Activated T-cell treated with anti-CD3 and anti-CD28 coated beads, Interleukin-2, amount 50 U/mL, for 48 hours (primary cell): ENCODE measurements at places on chromosomes 16 and 17.

DNA sequence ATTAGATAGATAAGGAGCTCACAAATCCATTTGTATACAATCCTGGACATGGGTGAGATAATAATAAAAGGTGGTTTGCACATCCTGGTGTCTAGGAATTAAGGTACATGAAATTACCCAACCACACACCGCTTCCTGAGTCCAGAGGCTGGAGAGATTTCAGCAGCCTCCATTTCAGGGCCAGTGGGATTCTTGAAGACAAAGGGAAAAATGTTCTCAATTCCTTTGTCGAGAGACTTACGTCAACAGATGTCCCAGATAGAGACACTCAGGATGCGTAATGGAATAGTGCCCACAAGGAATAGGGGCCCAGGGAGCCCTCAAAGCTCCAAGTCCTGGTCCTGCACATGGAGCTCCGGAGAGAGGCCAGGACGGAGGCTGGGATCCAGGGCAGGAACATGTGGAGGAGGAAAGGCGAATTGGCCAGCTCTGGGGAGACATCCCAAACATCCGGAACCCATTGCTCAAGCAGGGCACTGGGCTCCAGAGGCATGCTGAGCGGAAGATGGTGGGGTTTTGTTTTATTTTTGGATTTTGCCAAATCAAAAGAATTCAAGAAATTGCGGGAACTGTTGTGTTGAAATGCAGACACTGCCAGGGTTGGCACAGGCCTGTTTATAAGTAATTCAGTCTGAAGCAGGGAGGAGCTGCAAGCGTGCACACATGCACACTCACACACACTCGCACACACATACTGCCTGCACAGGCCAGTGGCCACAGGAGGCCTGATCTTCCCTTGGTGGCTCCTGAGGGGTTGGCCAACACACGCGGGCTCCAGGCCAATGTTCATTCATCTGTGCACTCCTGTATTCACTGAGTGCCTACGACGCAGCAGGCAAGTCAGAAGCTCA lies 97.2 kb downstream of the NOG start:
- DNase-seq: no peak

DNA sequence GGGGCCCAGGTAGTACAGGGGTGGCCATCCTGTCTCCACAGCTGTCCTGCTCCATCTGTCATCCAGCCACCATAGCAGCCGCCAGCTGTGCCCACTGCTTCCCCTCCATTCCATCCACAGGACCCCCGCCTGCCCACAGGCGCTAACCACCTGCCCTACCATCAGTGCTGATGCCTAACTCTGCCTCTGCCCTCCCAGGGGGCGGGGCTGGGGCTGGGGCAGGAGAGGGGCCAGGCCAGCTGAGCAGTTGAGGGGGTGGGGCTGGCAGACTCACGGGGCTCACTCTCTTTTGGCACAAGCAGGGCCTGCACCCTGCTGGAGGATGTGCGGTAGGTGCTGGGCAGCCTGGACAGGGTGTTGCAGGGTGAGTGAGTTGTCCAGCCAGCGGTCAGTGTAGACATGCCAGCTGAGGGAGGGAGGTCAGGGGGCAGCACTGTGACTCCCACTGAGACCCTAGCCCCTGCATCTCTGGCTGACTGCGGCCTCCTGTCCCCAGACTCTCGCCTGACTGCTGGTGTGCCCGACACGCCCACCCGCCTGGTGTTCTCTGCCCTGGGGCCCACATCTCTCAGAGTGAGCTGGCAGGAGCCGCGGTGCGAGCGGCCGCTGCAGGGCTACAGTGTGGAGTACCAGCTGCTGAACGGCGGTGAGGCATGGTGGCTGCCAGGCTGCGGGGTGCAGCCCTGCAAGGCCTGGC lies 9.6 kb downstream of the GALK1 start:
- peak; percentile 33 for DNase-seq

GRCh38 chr16:87850009-87851006 lies 19.0 kb downstream of the SLC7A5 start:
- DNase-seq: peak; percentile 85

- DNase-seq: no peak
Measured at GRCh38 chr16:88375996-88376834, 6.5 kb upstream of the ZNF469 start.

DNA sequence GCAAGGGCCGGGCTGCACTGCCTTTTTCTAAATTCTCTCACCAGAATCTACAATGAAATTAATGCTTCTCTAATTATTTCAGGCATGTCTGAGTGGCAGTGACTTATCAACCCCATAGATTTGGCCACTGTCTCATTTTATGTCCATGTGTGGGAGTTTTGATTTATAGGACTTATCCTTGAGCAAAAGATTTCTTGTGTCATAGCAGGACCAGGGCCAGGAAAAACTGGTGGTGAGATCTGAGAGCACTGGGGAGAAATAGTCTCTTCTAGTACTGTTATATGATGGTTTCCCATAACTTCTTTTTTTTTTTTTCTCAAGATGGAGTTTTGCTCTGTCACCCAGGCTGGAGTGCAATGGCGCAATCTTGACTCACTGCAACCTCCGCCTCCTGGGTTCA lies 1.5 kb upstream of the KRT23 start:
- DNase-seq: no peak

- no peak for DNase-seq
Measured at GRCh38 chr17:34451313-34451712, 88.3 kb upstream of the CCL1 start.

DNA sequence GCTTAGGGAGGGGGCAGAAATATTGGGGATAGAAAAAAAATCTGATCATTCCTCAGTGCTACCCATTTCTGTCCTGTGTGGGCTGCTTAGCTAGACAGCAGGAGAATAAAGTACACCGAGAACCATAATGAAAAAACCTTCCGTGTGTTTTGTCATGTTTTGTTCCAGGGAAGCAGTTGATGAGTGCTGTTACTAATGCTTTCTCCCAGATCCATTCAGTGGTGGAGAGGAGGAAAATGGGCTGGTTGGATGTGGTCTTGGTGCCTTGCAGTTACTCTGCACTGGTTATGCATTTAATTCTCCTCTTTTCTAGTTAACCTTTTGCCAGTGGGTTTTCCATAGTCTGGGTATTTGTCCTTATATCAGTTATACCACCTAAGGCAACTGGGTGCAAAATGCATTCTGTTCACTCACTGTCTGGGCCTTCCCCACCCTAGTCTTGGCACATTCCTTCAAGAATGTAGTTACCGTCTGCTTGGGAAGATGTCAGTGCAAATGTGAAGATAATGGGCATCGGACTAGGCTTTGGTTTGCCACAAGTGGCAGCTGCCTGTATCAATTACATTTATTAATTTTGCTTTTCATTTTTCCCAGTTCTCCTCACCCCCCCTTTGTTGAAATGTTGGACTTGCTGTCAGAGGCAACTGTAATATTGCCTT lies 9.3 kb upstream of the TBKBP1 start:
- DNase-seq: no peak

DNA sequence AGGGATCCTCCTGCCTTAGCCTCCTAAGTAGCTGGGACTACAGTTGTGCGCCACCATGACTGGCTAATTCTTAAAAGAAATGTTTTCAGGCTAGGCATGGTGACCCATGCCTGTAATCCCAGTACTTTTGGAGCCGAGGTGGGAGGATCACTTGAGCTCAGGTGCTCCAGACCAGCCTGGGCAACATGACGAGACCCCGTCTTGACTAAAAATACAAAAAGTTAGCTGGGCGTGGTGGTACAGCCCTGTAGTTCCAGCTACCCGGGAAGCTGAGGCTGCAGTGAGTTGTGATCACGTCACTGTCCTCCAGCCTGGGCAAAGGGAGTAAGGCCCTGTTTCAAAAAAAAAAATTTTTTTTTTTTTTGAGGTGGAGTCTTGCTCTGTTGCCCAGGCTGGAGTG lies 173.1 kb downstream of the SEC14L1 start:
- DNase-seq: no peak

DNA sequence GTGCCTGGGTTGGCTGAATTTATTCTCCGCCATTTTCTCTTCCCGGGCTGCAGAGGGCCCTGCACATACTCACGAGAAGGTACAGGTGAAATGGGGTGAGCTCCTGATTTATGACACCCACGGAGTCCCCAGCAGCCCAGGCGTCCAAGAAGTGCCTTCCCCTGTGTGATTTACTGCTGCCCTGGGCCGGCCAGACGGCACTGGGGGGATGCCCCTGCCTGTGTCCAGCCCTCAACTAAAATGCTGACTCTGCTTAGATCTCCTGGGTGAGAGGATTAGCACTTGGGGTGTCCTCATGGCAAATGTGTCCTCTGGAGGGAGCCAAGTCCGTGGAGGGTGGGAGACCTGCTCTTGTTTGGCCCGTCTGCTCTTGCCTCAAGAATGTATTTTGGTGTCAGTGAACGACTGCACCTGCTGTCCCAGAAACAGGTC lies 132.4 kb downstream of the MAF start:
- DNase-seq: no peak

- no peak for DNase-seq
Measured at GRCh38 chr17:73155410-73156165, 9.2 kb upstream of the SSTR2 start.

DNA sequence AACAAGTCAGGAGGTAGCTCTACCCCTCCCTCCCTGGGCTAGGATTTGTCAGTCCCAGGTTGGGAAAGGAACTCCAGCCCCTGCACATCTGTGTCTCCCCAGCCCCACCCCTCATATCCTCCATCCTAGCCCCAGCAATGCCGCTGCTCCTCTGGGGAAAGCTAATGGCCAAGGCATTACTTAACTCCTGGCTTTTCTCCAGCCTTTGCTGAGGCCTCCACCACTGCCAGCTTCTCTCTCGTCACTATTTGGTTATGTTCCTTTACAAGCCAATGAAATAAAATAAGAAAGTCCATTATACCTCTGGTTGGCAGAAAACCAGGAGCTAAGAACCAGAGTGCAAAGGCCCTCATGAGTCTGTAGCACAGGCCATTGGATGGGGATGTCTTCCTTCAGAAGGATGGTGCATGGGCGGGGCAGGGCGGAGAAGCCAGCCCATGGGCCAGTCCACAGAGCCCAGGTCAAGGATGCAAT lies 171.0 kb downstream of the CCDC182 start:
- DNase-seq: no peak

DNA sequence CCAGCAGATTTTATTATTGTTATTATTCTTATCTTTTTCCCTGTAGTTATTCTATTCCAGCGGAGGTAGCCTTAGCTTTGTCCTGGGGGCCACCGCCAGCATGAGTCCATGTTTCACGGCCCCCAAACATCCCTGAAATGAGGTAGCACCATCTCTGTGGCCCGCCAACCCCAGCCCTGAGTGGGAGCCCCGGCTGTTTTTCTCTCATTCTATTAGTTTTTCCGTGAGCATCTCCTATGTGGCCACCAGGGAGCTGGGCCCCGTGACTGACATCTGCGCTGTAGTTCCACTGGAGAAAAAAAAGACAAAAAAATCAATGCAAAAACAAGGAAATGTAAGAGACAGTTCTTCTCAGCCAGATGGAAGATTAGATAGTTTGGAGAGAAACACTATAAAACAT lies 43.5 kb upstream of the IL34 start:
- no peak for DNase-seq

GRCh38 chr16:12449795-12450194 lies 353.9 kb downstream of the CPPED1 start:
- DNase-seq: peak; percentile 39

DNA sequence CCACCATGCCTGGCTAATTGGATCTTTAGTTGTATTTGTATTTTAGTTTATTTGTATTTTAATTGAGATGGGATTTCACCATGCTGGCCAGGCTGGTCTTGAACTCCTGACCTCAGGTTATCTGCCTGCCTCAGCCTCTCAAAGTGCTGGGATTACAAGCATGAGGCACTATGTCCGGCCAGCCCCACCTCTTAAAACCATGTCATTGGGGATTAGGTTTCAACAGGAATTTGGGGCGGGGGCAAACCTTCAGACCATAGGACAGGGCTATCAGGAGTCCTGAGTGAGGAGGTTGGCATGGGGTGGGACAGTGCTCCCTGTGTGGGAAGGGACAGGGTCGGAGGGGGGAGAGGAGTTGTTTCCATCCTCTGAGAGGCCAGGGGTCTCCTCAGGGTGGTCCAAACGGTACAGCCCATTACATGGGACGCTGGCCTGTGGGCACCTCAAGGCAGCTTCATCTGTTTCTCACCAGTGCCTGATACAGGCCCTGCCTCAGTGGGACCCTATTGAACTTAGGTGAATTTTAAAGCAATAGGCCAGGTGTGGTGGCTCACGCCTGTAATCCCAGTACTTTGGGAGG lies 21.6 kb downstream of the GAA start:
- no peak for DNase-seq

- DNase-seq: no peak
Measured at GRCh38 chr17:57957120-57957850, 2.1 kb upstream of the CUEDC1 start.

DNA sequence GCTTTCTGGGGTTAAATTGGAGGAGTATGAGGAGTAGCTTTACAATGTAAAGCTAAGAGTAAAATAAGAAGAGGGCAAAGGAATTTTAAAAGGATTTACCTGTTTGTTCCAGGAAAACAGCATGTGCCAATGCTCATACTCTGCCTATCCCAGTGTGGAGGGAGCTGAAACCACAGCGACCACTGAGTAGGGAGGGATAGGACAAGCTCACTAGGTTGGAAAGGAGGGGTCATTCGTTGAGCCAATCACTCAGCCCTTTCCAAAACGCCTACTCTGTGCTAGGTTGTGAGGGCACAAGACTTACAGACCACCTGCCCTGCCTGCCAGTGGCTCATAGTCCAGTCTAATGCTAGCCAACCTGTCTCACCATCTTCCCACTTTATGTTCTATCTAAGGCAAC lies 1.1 kb upstream of the DNAJC7 start:
- DNase-seq: no peak

GRCh38 chr16:8808613-8809353 lies 11.1 kb downstream of the PMM2 start:
- DNase-seq: no peak

- DNase-seq: no peak
Measured at GRCh38 chr17:20203018-20203417, 193.9 kb downstream of the SPECC1 start.

- DNase-seq: peak; percentile 12
Measured at GRCh38 chr16:85851034-85851785, 47.8 kb upstream of the IRF8 start.

DNA sequence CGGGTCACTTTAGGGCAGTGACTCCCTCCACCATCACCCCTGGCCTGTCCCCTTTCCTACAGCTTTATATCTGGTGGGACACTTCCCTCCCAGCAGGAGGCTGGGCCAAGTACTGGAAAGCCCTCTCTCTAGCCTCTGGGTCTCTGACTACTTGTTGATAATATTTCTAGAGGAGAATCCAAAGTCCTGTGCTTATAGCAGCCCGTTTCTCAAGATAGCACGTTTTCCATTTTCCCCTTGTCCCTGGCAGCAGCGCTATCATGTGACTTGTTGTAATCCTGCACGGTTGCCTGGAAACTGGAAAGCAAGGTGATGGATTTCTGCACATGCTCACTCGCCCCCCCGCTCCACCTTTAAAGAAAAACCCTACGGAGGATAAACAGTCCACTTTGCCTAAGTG lies 3.3 kb upstream of the AXIN2 start:
- no peak for DNase-seq

DNA sequence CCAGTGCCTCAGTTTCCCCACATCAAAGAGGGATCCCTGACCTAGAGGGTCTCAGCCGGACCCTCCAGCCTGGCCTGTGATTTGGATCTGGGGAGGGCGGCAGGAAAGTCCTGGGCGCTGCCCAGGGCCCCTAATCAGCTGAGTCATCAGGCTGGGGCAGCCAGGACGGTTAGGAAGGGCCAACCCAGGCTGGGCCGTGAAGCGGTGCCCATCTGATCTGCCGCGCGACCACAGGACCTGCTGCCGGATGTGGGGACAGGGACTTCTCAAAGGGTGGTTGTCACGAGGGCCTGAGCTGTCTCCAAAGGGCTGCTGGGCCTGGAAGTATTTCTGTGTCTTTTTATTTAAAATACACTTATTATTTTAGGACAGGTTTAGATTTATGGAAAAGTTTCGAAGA lies 4.4 kb downstream of the TPSAB1 start:
- DNase-seq: no peak

- DNase-seq: no peak
Measured at GRCh38 chr17:9371019-9371418, 204.6 kb downstream of the STX8 start.
